ENCODE measurements at places on chromosomes 12 and 14. TPM values are rescaled to one million over a fixed set of nuclear protein-coding genes. Genes with fewer than 3 reads are reported as not detected.

DNA sequence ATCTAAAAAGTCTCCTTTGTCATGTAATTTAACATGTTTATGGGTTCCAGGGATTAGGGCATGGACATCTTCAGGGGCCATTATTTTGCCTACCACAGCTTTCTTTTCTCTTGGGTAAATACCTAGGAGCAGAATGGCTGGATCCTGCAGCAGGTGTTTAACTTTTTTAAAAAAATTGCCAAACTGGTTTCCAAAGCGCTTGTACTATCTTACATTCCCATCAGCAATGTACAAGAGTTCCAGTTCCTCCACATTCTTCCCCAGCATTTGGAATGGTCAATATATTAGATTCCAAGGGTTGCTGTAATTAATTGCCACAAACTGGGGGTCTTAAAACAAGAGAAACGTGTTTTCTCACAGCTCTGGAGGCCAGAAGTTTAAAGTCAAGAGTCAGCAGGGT is 27.7 kb upstream of the MYL2 start:
- DNase-seq = no peak

SYCP3 gene
- total RNA-seq = not detected

DNA sequence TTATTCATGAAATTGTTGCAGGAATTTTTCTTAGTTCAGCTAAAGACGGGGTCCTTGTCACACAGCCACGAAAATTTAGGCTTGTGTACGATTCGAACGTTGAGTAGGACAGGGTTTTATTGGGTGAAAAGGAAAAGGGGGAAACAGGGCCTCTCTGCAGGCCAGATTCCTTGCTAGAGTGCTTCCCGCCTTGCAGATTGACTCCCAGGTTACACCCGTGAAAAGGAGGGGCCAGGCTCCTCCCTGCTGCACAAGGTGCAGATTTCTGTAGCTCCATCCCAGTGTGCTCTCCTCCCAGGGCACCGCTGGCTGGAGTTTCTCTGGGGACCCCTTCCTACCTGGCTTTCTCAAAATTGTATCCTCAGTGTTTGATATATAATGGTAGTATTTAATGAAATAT is 221.5 kb downstream of the ERC1 start:
- DNase-seq = no peak

DNA sequence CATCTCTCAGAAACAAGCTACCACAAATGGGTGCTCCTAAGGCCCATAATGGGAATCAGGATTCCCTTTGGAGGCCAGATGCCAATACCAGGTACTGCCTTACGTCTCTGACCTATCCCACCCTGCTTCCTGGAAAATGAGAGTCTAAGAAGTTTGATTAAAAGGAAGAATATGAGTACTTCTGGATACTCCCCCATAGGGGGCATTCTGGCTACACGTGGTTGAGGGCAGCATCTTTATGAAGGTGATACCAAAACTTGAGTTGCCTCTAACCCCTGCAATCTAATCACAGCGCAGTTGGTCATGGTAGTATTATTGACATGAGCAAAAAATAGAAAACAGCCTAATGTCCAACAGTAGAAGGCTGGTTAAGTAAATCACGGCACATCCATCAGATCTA is 184.2 kb upstream of the LHX5 start:
- DNase-seq = no peak

C12orf43 gene
- 12.8 TPM for total RNA-seq

- no peak for DNase-seq
These were observed 27.5 kb downstream of the RFLNA start for GRCh38 chr12:124322271-124322998.

DNA sequence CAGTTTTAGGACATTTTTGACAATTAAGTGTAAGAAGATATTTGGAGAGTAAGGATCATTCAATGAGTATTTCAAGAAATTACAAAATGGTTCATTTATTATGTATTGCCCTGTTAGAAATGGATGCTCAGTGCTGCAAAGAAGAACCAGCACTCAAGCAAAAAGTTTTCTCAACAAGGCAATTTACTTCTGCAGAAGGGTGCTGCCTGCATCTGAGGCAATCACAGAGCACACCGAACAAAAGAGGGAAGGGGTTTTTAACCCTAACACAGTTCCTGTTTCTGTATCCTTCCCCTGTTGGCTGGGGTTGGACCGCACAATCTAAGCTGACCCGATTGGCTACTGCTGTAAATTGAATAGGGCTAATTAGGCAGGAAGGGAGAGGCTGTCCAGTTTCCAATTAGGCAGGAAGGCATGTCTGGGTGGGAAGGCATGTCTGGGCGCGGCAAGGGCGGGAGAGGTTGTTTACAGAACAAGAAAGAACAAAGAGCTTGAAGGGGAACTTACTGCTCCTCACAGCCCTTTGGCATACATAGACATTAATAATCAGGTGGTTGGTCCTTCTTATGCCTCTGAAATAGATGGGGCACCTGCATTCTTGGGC is 41.4 kb downstream of the SPTSSA start:
- no peak for DNase-seq

DNA sequence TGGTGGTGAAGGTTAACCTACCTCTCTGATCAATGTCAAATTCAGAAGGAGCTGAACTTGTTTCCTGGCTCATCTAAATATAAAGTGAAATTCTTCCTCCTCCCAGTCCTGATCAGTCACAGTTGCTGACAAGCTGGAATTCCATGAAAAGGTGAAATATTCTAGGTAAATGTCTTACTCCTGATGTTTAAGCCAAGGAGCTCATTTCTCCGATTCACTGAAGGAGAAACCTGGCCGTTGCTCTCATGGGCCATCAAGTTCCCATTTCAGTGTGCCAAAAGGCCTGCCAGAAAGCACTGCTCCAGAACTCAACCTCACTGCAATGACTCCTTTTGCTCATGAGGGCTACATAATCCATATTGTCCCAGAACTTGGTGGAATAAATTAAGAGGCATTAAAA is 707.5 kb downstream of the GALC start:
- no peak for DNase-seq

AQP2 gene
- not detected for total RNA-seq

STX2 gene
- 30.6 TPM for total RNA-seq

- DNase-seq = no peak
These were observed 25.0 kb downstream of the SETD1B start for GRCh38 chr12:121828826-121829225.

DNA sequence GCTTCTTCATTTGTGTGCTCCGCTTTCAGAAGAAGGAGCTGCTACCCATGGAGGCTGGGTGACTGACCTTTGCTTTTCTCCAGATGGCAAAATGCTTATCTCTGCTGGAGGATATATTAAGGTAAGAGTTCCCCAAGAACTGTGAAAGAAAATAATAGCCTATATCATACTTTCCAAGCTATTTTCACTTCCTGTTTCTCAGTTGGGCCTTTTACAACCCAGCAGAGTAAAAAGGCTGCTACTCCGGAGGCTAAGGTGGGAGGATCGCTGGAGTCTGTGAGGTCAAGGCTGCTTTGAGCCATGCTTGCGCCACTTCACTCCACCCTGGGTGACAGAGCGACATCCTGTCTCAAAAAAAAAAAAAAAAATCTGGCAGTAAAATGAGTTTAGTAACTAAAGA is 82.1 kb downstream of the APAF1 start:
- no peak for DNase-seq

- DNase-seq = no peak
These were observed 3.5 kb upstream of the OSBPL8 start for GRCh38 chr12:76563061-76563460.

GRCh38 chr12:3752096-3752709 is 706 bp downstream of the CRACR2A start:
- DNase-seq = no peak

GRCh38 chr14:103385929-103386712 is 906 bp downstream of the MARK3 start:
- no peak for DNase-seq

ACTN1 gene
- total RNA-seq = 144 TPM

GRCh38 chr14:100391724-100392123 is 68.6 kb downstream of the SLC25A47 start:
- no peak for DNase-seq

DNA sequence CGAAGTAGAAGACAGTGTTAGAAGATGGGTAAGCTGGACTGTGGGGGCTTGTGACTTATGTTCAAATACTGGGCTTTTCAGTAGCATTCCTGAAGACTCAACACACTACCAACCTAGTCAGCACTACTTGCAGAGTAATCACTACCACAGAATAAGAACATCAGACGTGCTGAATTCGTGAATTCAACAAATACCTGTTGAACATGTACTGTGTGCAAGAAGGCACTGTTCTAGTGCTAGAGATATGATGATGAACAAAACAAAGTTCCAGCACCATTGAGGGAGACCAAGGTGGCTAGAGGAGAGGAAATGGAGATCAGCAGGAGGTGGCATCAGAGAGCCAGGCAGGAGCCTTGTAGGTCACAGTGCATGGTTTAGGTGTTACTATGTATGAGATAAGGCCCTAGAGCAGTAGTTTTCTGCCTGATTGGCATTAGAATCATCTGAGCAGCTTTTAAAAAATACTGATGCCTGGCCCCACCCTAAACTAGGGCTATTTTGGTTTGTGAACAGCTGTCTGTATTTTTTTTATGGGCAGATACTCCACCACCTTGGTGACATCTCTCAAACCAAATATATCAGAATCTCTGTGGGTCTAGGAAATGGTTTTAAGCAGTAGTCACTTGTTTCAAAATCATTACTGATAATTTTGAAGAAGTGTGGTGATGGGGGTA is 26.8 kb downstream of the FERMT2 start:
- no peak for DNase-seq

PLEKHG7 gene
- not detected for total RNA-seq

- no peak for DNase-seq
These were observed 1.2 kb downstream of the SLC24A4 start for GRCh38 chr14:92323916-92324818.

- no peak for DNase-seq
These were observed 40.2 kb downstream of the CACNA2D4 start for GRCh38 chr12:1878214-1878613.

COX8C gene
- not detected for total RNA-seq

DNA sequence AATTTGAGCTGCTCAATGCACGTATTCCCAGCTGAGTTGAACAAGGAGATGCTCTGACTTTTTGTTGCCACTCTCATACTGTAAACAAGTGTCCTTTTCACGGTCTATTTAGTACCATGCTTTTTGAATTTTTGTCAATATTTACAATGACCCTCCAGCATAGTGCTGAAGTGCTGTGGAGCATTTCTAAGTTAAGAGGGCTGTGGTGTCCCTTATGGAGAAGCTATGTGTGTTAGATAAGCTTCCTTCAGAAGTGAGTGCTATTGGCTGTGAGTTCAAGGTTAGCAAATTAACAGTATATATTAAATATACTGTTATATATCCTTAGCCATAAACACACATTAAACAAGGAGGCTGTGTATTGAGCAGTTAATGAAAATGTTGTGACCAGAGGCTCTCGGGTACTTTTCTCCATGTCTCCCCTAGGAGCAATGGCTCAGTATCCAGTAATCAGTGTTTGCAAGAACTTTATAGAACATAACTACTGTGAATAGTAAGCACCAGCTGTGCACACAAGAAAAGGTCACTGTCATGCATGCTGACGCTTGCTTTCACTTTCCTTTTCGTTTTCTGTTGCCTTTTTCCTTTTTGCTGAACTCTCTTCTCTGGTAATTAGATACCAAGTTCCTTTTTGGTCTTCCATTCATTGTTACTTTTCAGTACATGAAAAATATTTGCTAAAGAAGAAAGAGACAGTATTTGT is 187.2 kb upstream of the NEDD1 start:
- DNase-seq = no peak

- DNase-seq = no peak
These were observed 10.0 kb downstream of the NYNRIN start for GRCh38 chr14:24408764-24409163.

LBHD2 gene
- total RNA-seq = not detected

- DNase-seq = no peak
These were observed 204.6 kb downstream of the PAWR start for GRCh38 chr12:79486154-79486553.

GRCh38 chr12:46499226-46499625 is 126.7 kb upstream of the SLC38A2 start:
- DNase-seq = no peak

DNA sequence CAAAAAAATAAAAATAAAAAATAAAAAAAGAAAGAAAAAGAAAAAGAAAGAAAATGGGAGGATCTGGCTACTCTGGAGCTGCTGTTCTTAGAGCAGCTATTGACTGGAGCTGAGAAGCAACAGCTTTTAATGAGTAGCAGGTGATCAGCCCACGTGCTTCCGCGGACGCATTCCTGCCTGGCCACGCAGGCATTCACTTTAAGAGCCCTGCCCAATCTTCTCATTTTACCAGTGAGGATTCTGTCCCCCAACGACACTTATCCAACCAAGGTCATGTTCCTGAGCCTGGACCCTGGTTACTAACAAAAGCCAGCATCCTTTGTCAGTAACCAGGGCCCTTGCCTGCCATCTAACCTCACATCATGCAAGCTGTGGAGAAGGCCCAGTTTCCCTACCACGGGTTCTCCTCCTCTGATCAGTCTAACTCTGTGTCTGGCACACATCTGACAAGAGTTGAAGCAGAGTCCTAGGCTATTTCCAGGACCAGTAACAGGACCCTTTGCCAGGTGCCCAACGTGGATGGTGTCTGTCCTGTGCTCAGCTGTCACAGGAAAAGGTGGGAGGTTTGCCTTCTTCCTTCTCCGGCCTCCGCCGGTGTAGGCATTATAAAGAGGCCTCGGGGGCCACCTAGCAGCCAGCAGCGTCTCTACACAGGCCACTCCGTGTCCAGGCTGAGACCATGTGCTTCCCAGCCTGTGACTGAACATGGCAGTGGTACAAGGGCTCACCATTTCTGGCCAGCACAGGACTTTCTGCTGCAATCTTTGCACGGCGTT is 60.9 kb upstream of the GPATCH2L start:
- no peak for DNase-seq

SMAGP gene
- total RNA-seq = 12.0 TPM

DNA sequence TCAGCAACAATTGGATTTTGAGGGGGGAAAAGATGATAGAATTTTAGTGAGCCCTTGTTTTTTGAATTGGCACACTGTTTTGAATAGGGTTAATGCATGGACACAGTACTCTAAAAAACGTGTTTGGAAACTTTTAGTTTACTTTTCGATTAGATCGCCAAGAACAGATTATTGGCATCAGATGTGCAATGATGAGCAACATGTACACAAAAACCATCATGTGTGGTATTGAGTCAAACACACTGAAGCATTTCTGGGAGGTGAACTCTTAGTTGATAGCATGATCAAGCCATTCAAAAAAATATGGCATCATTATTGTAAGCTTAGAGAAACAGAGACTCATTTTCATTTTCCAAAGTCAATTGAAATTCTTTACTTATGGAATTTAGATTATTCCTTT is 329.2 kb downstream of the ADAMTS20 start:
- DNase-seq = no peak

FOXG1 gene
- not detected for total RNA-seq

Measured in omental fat pad (tissue), 4 donors.